HepG2 (cell line): ENCODE measurements at places on chromosomes 2 and 18. TPM values are rescaled to one million over a fixed set of nuclear protein-coding genes. Genes with fewer than 3 reads are reported as not detected.

- DNase-seq = no peak
These were observed 142.0 kb downstream of the NCK2 start for GRCh38 chr2:105886687-105887086.

- DNase-seq = no peak
These were observed 684.2 kb downstream of the EPHA4 start for GRCh38 chr2:220887876-220888275.

DNA sequence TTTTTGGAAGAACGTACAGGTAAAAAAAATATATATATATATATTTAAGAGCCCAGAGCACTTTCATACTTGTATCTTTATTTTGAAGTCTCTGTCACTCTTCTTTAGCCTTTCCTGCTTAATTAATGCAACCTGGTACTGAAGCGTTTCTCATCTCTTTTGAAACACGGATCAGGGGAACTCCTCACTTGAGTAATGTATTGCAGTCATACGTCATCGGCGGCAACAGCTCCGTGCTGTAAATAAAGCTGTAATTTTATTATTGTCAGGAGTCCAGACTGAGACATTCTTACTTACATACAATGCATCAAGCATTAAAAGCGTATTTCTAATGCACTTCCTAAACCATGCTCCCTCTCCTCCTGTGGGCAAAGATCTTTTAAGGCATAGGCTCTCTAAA lies 514.7 kb downstream of the SOX11 start:
- DNase-seq = no peak

GRCh38 chr2:99404039-99404796 lies 67.0 kb downstream of the EIF5B start:
- no peak for DNase-seq

GRCh38 chr2:241150660-241151530 lies 628 bp downstream of the PPP1R7 start:
- no peak for DNase-seq

- no peak for DNase-seq
These were observed 2167.3 kb upstream of the CELF4 start for GRCh38 chr18:39732918-39733317.

DNA sequence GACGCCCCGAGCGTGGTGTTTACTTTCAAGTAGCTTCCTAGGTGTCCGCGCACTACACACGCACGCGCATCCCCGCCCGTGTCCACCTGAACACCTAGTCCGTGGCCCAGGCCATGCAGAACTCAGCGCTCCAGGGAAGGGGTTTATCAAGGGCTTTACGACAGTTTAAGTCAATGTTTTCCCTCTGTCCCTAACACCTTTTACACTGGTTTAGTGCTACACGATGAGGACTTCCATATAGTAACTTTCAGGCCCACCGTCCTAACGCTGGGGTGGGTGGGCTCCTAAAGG lies 1.4 kb upstream of the BCL2 start:
- no peak for DNase-seq

- DNase-seq = no peak
These were observed 60.1 kb downstream of the CWC22 start for GRCh38 chr2:179946810-179947615.

DNA sequence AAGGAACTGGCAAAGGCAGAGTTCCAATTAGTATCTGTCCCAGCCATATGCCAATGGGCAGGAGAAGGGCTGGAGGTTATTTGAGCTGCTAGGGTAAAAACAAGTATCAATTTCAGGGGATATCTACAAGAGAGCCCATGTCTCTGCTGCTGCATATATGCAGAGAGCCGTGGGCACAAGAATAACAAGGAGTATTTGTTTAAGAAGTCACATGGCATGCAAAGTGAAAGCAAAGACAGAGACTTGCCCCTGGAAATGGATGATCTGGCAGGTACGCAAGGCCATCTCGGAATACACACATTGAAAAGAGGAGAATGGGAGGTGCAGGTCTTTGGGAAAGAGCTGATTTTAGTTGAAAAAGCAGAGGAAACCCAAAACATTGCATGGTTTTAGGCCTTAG lies 170.6 kb downstream of the EVA1A start:
- peak; percentile 55 for DNase-seq

The ANAPC1 gene
- total RNA-seq = 89.7 and 109 TPM in 2 replicates

DNA sequence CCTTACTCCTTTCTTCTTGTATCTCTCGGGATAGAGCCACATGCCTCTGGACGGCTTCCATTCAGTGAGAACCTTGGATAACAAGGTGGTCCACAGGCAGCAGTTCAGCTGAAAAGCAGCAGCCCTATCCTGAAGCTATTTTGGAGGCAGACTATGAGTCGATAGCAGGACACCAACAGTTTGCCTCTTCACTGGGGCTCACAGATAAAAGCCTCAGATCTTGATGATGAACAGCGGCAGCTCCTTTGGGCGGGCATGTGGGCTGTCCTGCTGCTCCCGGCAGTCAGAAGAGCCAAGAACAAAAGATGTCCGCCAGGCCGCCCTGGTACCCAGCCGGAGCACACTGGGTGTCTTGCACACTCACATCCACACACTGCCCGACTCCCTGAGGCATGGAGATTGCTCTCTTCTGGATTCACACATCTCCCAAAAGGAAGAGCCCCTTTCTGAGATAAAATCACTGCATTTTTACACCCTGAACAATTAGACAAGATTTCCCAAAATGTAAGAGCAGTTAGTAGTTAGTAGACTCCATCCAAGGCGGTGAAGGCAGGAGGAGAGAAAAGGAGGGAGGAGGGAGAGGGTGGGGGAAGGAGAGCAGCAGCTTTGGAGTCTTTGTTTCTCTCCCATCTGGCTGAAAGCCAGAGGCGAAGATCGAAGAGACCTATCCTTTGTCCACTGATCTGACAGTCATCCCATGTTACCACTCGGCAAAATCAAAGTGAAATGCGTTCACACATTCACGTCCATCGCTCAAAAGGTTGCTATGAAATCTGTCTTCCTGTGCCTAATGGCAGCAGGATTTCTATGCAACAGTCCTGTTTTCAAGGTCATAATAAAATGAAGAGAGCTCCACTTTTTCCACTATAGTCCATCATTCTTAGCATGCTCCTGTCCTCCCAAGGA lies 90.1 kb upstream of the KLF7 start:
- DNase-seq = no peak

The ABHD1 gene
- 0.04 TPM in 1 of 2 replicates, not detected in the other for total RNA-seq

The C2orf78 gene
- total RNA-seq = not detected in 2 replicates

- DNase-seq = no peak
These were observed 125.0 kb upstream of the MSH6 start for GRCh38 chr2:47657886-47658489.

The TRIM54 gene
- total RNA-seq = 0.07 TPM in 1 of 2 replicates, not detected in the other

DNA sequence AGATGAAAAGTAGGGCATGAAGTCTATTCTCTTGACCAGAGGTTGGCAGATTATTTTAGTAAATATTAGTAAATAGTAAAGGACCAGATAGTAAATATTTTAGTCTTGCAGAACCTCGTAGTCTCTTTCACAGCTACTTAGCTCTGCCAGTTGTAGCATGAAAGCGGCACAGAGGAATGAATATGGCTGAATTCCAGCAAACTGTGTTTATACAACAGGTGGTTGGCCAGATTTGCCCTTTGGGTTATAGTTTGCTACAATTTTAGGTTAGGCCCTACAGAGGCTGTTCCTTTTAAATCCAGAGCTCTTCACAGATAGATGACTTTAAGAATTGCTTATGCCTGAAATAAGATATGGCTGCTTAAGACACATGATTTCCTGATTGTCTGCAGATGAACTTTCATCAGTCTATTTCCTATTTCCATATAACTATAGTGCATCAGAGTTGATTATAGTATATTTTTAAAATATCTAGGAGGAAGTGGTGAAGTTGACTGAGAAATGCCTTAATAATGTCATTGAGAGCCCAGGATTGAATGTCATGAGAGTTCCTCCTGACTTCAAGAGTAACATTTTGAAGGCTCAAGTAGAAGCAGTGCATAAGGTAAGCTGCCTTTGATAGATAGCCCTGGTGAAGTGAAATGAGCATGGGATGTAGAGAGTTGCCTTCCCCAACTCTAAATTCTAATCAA lies 80.5 kb downstream of the TMEM185B start:
- DNase-seq = no peak

GRCh38 chr2:202883987-202884675 lies 12.6 kb upstream of the ICA1L start:
- no peak for DNase-seq

The ARID5A gene
- total RNA-seq = 8.0 and 9.5 TPM in 2 replicates

GRCh38 chr2:29898999-29899398 lies 22.4 kb downstream of the ALK start:
- no peak for DNase-seq

The CETN1 gene
- not detected in 2 replicates for total RNA-seq

DNA sequence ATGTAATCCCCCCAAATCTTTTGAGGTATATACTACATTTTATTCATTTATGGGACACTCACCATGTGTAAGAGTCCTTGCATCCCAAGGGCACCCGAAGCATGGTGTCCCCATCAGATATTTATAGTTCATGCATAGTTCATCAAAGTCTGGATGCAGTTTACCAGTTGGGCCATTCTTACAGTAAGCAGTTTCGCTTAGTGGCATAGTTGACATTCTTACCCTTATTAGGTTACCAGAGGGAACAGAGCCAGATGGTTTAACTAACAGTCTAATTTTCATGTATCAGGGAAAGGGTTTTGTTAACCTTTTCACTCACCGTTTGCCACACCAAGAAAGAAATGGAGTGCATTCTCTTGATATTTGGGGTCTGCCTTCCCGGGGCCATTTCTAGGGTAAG lies 7.1 kb downstream of the ZNF407 start:
- DNase-seq = no peak

- DNase-seq = no peak
These were observed 987.5 kb downstream of the DCDC2C start for GRCh38 chr2:4690913-4691312.

The TRIP12 gene
- total RNA-seq = 153 and 257 TPM in 2 replicates

The G6PC2 gene
- not detected in 2 replicates for total RNA-seq
